ENCODE measurements at places on chromosomes 3 and 15. TPM values are rescaled to one million over a fixed set of nuclear protein-coding genes. Genes with fewer than 3 reads are reported as not detected.

The CCDC13 gene
- 0.85 TPM for polyA plus RNA-seq

The IMPDH2 gene
- 124 TPM for polyA plus RNA-seq

The NDUFB4 gene
- polyA plus RNA-seq: 186 TPM

The CELF6 gene
- polyA plus RNA-seq: 2.8 TPM

The LRRC28 gene
- polyA plus RNA-seq: 9.8 TPM

The GOLGA8T gene
- polyA plus RNA-seq: 0.34 TPM
